A549 treated with CpdA at 1 μM for 4 hours (cell line): ENCODE measurements at places on chromosomes 4 and X. TPM values are rescaled to one million over a fixed set of nuclear protein-coding genes. Genes with fewer than 3 reads are reported as not detected.

COQ2 gene
- 16.3 to 20.2 TPM (median 19.6 TPM) in 5 replicates for total RNA-seq

IL21 gene
- total RNA-seq, result not detected in 5 replicates

GLRA2 gene
- total RNA-seq, result not detected in 5 replicates

TMEM47 gene
- 0.51 to 0.96 TPM (median 0.75 TPM) in 5 replicates for total RNA-seq

OCIAD1 gene
- total RNA-seq, result 125 to 220 TPM (median 131 TPM) in 5 replicates

SLC9B1 gene
- total RNA-seq, result 0.07 to 0.15 TPM in 2 of 5 replicates, not detected in the others

LRCH2 gene
- total RNA-seq, result 0.04 to 0.05 TPM in 2 of 5 replicates, not detected in the others

PTCHD1 gene
- total RNA-seq, result not detected in 5 replicates

HAND2 gene
- 0.14 to 0.66 TPM (median 0.36 TPM) in 5 replicates for total RNA-seq

ETDA gene
- not detected in 5 replicates for total RNA-seq

CCDC110 gene
- not detected in 5 replicates for total RNA-seq

SMAD1 gene
- total RNA-seq, result 10.2 to 11.2 TPM (median 10.8 TPM) in 5 replicates

CT47A7 gene
- total RNA-seq, result not detected in 5 replicates

ETFDH gene
- total RNA-seq, result 3.8 to 5.4 TPM (median 5.3 TPM) in 5 replicates

PNMA3 gene
- total RNA-seq, result 0.17 to 0.25 TPM (median 0.21 TPM) in 5 replicates

PAQR3 gene
- total RNA-seq, result 8.8 to 11.1 TPM (median 9.8 TPM) in 5 replicates

P2RY10 gene
- total RNA-seq, result not detected in 5 replicates

FAAH2 gene
- 0.07 to 0.23 TPM (median 0.12 TPM) in 3 of 5 replicates, not detected in the others for total RNA-seq

IL2 gene
- not detected in 5 replicates for total RNA-seq

LDB2 gene
- not detected in 5 replicates for total RNA-seq

EGF gene
- total RNA-seq, result 0.13 to 1.9 TPM (median 0.42 TPM) in 5 replicates

CENPVL1 gene
- total RNA-seq, result not detected in 5 replicates

PDE5A gene
- 0.13 to 0.32 TPM (median 0.25 TPM) in 5 replicates for total RNA-seq

DSPP gene
- not detected in 5 replicates for total RNA-seq

AKAP14 gene
- not detected in 5 replicates for total RNA-seq

TMEM255A gene
- total RNA-seq, result 0.06 to 0.15 TPM (median 0.10 TPM) in 5 replicates

MAOA gene
- 0.08 to 0.47 TPM (median 0.29 TPM) in 5 replicates for total RNA-seq

ODAPH gene
- total RNA-seq, result 0.15 TPM in 1 of 5 replicates, not detected in the others

ZDHHC15 gene
- not detected in 5 replicates for total RNA-seq

ABLIM2 gene
- 0.35 to 0.87 TPM (median 0.40 TPM) in 5 replicates for total RNA-seq

CXCL1 gene
- total RNA-seq, result 11.7 to 16.3 TPM (median 14.8 TPM) in 5 replicates

KLF8 gene
- total RNA-seq, result 0.05 TPM in 1 of 5 replicates, not detected in the others

TMPRSS11D gene
- total RNA-seq, result not detected in 5 replicates

USP17L30 gene
- total RNA-seq, result not detected in 5 replicates

TIMP1 gene
- 247 to 297 TPM (median 283 TPM) in 5 replicates for total RNA-seq

NPNT gene
- total RNA-seq, result 0.14 to 0.55 TPM (median 0.24 TPM) in 5 replicates

METAP1 gene
- 48.1 to 59.8 TPM (median 53.9 TPM) in 5 replicates for total RNA-seq

KLKB1 gene
- 0.19 TPM in 1 of 5 replicates, not detected in the others for total RNA-seq

TBCK gene
- total RNA-seq, result 2.7 to 3.4 TPM (median 3.1 TPM) in 5 replicates

STK32B gene
- 20.5 to 23.6 TPM (median 21.6 TPM) in 5 replicates for total RNA-seq

NPY1R gene
- total RNA-seq, result 0.08 to 0.21 TPM in 2 of 5 replicates, not detected in the others

NOA1 gene
- total RNA-seq, result 14.4 to 17.0 TPM (median 16.1 TPM) in 5 replicates

HTN3 gene
- not detected in 5 replicates for total RNA-seq

FGF13 gene
- total RNA-seq, result not detected in 5 replicates

CENPE gene
- 5.8 to 10.4 TPM (median 7.5 TPM) in 5 replicates for total RNA-seq

INPP4B gene
- total RNA-seq, result 5.0 to 8.6 TPM (median 6.1 TPM) in 5 replicates

PNMA6F gene
- total RNA-seq, result not detected in 5 replicates

ZBED1 gene
- 26.7 to 31.0 TPM (median 28.7 TPM) in 5 replicates for total RNA-seq

MGAT4D gene
- not detected in 5 replicates for total RNA-seq

SPATA4 gene
- total RNA-seq, result 0.18 to 0.78 TPM (median 0.20 TPM) in 3 of 5 replicates, not detected in the others

ADAMTS3 gene
- total RNA-seq, result 0.01 TPM in 1 of 5 replicates, not detected in the others

ZFP42 gene
- total RNA-seq, result 0.03 TPM in 1 of 5 replicates, not detected in the others

DDX60 gene
- total RNA-seq, result 1.5 to 5.7 TPM (median 2.8 TPM) in 5 replicates

RAB40AL gene
- total RNA-seq, result 0.09 to 0.26 TPM in 2 of 5 replicates, not detected in the others

ASMT gene
- 0.16 to 0.74 TPM (median 0.18 TPM) in 3 of 5 replicates, not detected in the others for total RNA-seq

RASGEF1B gene
- not detected in 5 replicates for total RNA-seq

GSX2 gene
- not detected in 5 replicates for total RNA-seq
